Activated CD4-positive, alpha-beta T cell treated with anti-CD3 and anti-CD28 coated beads for 24 hours (primary cell): ENCODE measurements at places on chromosomes 7 and 10.

DNA sequence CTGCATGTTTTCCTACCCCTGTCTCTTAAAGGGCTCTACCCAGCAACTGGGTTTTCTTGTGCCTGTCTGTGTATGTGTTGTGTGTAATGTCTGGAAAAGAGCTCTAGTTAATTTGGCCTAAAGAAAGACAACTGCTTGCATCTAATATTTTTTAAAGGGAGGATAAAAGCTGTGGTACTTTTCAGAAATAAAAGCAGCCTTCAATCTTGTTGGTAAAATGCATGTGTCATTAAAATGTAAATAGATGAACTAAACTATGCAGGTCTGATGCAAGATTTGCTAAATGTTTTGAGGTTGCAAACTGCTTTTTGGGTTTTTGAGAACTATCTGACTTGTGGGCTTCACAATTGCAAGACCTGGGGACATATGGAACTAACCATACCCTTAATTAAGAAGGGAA, 445.3 kb downstream of the HTR7 start:
- no peak for DNase-seq

DNA sequence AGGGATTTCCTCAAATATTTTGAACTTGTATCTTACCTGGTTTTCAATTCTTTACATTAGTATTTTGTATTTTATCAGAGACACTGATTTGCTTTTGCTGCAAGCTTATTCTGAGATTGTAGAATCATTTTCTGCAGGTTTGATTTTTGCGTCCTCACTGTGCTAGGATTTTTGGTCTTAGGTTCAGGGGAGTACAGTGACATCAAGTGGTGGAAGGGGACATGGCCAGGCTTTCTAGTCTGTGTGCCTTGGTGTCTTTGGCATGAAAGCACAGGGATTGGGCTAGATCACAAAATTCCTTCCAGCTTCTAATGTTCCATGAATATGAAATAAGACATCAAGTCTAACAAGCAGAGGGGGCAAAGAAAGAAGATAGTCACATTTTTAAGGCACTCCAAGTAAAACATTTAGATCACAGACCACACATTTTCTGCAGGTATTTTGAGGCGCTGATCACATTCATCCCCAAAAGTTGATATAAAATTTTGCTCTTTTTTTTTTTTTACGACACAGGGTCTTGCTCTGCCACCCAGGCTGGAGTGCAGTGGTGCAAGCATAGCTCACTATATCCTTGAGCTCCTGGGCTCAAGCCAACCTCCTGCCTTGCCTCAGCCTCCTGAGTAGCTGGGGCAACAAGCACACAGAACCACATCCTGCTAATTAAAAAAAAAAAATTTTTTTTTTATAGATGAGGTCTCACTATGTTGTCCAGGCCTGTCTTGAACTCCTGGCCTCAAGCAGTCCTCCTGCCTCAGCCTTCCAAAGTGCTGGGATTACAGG, 124.4 kb downstream of the PON1 start:
- DNase-seq: no peak

DNA sequence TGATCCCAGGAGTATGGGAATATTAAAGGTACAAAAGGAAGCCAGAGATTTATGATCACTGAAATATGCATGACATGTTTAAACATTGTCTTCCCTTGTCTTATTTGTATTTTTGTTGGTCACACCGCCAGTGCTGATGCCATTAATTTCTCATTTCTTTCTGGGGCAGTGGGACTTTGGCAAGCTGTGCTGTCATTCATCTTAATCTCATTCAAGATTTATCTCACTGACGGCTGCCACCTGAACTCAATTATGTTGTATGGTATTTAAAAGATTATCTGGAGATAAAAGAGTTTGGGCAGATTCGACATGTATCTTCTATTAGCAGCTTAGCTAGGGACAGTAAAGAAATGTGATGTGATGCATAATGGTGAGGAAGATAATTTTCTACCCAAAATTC, 284.9 kb upstream of the PLXDC2 start:
- no peak for DNase-seq

- no peak for DNase-seq
Observed at GRCh38 chr7:127885222-127885772, 145.9 kb downstream of the LRRC4 start.

- peak; percentile 24 for DNase-seq
Observed at GRCh38 chr10:74585231-74586087, 240.9 kb upstream of the KAT6B start.

DNA sequence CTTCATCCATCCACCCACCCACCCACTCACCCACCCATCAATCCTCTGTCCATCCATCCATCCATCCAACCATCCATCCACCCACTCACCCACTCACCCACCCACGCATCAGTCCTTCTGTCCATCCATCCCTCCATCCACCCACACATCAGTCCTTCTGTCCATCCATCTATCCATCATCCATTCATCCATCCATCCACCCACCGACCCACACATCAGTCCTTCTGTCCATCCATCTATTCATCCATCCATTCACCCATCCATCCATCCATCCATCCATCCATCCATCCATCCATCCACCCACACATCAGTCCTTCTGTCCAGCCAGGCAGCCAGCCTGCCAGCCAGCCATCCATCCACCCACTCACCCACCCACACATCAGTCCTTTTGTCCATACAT, 15.8 kb upstream of the GRIFIN start:
- no peak for DNase-seq

- DNase-seq: no peak
Observed at GRCh38 chr7:136530831-136531230, 337.6 kb upstream of the CHRM2 start.

DNA sequence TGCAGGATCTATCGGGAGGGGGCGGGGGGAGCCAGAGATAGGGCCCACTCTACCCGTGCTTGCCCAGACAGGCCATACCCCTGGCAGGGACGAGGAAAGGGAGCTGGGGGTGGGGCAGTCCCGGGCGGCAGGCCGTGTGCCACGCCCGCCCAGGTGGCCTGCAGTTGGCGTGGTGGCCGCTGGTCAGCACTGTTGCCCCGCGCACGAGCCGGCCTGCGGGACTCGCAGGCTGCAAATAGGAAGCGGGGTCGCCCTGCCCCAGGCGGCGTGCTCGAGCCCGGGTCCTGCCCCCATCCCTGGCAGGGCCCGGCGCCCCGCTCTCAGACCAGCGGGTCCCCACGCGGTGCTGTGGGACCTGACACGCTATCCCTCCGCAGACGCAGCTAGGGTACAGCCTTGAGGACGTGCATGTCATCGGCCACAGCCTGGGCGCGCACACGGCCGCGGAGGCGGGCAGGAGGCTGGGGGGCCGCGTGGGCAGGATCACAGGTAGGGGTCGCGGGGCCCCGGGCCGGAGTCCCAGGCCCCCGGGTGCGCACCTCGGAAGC, 6.7 kb downstream of the PNLIPRP2 start:
- DNase-seq: no peak

DNA sequence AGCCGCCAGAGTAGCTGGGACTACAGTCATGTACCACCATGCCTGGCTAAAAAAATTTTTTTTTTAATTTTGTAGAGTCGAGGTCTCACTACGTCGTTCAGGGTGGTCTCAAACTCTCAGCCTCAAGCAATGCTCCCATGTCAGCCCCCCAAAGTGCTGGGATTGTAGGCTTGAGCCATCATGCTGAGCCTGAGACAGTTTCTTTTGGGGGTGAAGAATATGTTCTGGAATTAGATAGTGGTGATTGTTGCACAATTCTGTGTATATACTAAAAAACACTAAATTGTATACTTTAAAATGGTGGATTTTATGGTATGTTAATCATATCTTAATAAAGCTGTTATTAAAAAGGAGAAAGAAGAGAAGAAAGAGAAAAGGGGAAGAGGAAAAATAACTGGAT, 1.5 kb downstream of the CUZD1 start:
- no peak for DNase-seq

DNA sequence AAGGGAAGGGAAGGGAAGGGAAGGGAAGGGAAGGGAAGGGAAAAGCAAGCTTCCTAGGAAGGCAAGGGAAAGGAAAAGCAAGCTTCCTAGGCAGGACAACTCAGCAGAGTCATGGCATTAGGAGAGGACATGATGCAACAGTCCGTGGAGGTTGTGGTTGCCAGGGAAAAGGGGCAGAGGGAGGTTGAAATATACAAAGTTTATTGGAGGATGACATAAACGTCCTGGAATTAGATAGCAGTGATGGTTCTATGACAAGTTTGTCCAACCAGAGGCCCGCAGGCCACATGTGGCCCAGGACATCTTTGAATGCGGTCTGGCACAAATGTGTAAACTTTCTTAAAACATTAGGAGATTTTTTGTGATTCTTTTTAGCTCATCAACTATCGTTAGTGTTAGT, 59.8 kb upstream of the OPN4 start:
- no peak for DNase-seq

- DNase-seq: no peak
Observed at GRCh38 chr7:2650451-2650850, 18.7 kb downstream of the TTYH3 start.

GRCh38 chr10:125782616-125783015, 7.0 kb upstream of the MMP21 start:
- no peak for DNase-seq

DNA sequence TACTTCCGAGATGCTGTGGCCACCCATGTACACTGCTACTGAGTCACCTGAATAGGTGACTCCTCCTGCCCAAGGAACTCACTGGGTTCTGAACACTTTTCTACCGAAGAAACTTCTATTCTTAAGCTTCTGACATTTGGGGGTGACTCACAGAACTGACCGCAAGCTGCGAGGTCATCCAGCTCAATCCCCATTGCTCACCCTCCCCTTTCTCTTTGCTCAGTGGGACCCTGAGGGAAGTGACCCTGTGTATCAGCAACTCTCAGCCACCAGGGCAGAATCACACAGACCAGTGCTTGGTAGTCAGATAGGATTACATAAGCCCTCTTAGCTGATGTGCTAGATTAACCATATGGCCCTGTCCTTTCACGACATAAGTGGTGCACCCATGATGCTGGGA, 46.3 kb downstream of the INSYN2A start:
- no peak for DNase-seq

DNA sequence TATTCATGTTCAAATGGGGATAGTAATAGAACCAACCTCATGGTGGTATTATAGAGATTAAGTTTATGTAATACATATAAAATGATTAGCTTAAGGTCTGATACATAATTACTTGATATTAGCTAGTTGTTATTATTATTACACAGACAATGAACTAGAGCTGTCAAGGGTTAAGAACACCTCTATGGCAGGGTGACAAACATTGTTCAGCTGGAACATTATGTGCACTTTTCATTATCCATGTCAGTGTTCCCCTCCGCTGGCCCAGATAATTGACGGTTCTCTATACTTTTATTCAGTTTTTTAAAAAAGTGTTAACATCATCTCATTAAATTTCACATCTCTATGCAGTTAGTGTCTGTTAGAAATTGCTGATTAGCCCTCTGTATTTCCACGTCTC, 142.1 kb downstream of the CDK14 start:
- no peak for DNase-seq

DNA sequence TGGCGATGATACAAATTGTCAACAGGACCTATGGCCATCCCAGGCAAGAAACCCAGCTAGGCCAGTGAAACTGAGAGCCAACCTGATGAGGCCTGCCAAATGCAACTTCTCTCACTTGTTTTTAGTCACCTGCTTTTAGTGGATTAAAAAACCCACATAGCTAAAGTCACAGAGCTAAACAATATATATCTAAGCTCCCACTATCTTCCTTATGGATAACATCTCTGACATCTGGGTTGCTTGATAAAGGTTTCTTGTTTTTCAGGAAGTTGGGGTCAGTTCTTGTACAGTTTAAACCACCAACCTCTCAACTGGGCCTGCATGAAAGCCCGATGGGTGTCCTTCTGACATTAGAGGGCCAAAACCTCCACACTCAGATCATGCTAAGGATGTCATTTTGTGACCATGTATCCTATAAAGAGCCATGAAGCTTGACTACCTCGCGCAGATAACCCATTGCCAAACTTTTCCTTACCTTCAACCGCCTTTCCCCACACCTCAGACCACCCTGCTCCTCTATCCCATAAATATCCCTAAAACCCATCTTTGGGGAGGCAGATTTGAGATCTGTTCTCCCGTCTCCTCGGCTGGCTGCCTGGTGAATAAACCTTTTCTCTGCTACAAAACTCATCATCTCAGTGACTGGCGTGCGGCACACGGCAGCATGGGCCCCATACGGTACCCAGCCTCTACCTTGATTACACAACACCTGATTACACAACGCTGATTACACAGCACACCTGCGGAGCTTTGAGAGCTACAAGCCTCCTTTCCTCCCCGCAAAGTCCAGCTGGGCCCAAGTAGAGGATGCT, 797 bp upstream of the STMP1 start:
- DNase-seq: no peak

GRCh38 chr10:19895500-19895899, 79.3 kb downstream of the PLXDC2 start:
- no peak for DNase-seq

- DNase-seq: no peak
Observed at GRCh38 chr10:79342811-79343561, 4.3 kb upstream of the PPIF start.

- DNase-seq: no peak
Observed at GRCh38 chr10:1625731-1626130, 111.6 kb downstream of the ADARB2 start.

- DNase-seq: no peak
Observed at GRCh38 chr7:80147543-80148391, 13.1 kb downstream of the GNAI1 start.

- DNase-seq: no peak
Observed at GRCh38 chr7:156257904-156258303, 382.7 kb upstream of the RNF32 start.

DNA sequence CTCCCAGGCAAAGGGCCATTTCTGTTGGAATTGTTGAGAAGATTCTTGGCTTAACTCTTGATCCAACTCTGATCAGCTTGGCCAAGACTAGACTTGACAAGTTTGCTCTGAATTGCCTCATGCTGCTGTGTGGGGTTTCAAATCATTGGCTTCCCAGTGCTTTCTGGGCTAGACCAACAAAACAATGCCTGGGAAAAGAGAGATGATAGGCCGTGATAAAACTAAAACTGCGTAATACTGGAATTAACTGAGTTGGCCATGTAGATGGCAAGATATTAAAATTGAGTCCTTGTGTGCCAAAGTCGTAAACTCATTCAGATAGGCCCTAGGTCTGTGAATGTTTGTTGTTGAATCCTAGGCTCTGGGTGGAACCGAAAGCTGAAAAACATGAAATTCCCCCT, 222.6 kb downstream of the MGMT start:
- DNase-seq: no peak

DNA sequence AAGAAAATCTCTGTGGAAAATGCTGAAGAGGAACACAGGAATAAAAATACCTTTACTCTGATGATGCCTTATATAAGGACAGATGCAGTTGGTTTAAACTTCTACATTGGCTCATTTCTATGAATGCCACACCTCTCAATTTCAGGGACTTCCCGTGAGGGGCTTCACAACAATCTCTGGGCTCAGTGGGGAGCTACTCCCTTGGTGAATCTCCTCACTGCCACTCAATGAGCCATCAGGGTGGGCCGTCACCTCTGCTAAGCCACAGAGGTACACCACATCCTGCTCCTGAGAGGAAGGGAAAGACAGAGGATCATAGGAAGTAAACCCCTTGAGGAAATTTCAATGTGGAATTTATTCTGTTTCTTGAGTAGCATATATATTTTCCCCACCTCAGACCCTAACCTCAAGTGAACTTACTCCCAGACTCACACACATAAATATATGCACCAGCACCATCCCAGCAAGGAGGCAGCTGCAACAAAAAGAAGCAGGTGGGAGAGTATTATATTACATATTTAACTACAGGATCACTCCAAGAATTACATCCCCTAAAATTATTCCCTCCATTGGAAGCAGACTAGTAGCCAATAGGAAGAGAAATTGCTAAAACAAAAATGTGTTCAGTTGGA, 63.3 kb upstream of the PRSS1 start:
- no peak for DNase-seq

- no peak for DNase-seq
Observed at GRCh38 chr10:61744469-61744868, 81.7 kb downstream of the CABCOCO1 start.

GRCh38 chr10:133365461-133366129, 7.6 kb downstream of the ECHS1 start:
- DNase-seq: no peak
